Activated naive CD4-positive, alpha-beta T cell treated with anti-CD3 and anti-CD28 coated beads, Interleukin-2, amount 10 ng/mL, durations not matched to agents 7 days and 5 days (primary cell): ENCODE measurements at places on chromosomes 4 and X.
A peak's percentile ranks its signal among the peaks of the same experiment; 100 is the strongest.

DNA sequence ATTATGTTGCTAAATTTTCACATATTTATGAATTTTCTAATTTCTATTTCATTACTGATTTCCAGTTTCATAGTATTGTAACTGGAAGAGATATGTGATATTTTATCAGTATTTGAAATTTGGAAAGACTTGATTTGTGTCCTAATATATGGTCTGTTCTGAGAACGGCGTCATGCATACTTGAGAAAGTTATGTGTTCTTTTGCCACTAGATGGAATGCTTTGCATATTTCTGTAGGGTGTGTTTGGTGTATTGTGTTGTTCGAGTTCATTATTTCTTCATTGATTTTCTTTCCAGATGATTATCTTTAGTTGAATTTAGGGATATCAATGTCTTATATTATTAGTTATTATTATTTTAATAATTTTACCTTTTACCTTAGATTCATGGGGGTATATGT, 110.6 kb upstream of the ITM2A start:
- H3K27me3 ChIP-seq: no peaks in the 10 kb centered on the region
- H3K4me1 ChIP-seq: no peaks in the 10 kb centered on the region
- DNase-seq: no peak

- H3K27ac ChIP-seq: no peak overlapping the region
- no peak for DNase-seq
- no peak overlapping the region for H3K4me3 ChIP-seq
- no peaks in the 10 kb centered on the region for H3K27me3 ChIP-seq
- H3K36me3 ChIP-seq: no peaks in the 10 kb centered on the region
These were observed 43.2 kb upstream of the BMPR1B start for GRCh38 chr4:94714365-94715160.

- H3K27ac ChIP-seq: no peak overlapping the region
- H3K36me3 ChIP-seq: no peaks in the 10 kb centered on the region
- no peaks in the 10 kb centered on the region for H3K27me3 ChIP-seq
- no peak overlapping the region for H3K4me3 ChIP-seq
- peaks cover 31% of the 10 kb centered on the region for H3K4me1 ChIP-seq
- DNase-seq: no peak
These were observed 5.7 kb upstream of the TMEM156 start for GRCh38 chr4:39037941-39038340.

DNA sequence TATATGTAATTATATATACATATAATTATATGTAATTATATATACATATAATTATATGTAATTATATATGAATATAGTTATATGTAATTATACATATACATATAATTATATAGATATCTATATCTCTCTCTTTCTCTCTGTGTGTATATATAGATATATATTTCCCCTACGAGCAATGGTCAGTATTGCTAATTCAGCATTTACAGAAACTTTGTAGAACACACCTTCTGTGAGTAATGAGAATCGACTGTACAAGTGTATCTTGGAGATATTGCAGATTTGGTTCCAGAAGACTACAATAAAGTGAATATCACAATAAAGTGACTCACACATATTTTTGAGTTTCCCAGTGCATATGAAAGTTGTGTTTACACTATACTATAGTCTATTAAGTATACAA, 33.7 kb downstream of the GALNTL6 start:
- H3K4me1 ChIP-seq: no peaks in the 10 kb centered on the region
- no peaks in the 10 kb centered on the region for H3K36me3 ChIP-seq
- DNase-seq: no peak

GRCh38 chrX:153463556-153463955, 6.8 kb downstream of the HAUS7 start:
- peaks cover 17% of the 10 kb centered on the region for H3K36me3 ChIP-seq
- H3K4me3 ChIP-seq: no peak overlapping the region
- H3K27me3 ChIP-seq: no peaks in the 10 kb centered on the region
- no peak overlapping the region for H3K27ac ChIP-seq

DNA sequence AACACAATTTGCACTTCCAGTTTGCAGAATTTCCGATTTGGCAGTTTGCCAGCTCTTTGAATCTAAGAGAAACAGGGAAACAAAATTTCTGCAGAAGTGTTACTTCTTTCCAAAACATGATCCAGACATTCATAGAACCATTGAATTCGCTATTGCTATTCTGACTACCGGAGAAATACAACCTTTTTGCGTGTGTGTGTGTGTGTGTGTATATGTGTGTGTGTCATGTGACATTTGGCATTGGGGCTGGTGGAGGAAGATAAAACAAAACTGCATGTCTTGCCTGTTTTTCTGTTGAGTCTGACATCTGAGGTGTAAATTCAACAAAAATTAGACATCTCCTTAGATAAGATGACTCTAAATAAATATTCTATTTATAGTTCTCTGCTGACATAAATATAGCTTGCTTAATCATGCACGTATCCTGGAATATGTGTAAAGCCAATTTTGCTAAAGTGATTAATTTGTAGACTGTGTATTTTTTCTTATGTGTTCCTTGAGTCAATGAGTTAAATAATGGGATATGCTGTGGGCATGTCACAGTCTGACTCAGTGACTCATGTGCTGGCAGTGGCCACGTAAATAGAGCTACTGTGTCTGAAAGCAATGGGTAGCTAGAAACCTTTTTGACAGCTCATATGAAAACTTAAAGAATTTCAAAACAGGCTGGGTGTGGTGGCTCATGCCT, 98.9 kb downstream of the HPGD start:
- peaks cover 16% of the 10 kb centered on the region for H3K4me1 ChIP-seq
- no peak overlapping the region for H3K4me3 ChIP-seq
- DNase-seq: no peak
- no peaks in the 10 kb centered on the region for H3K27me3 ChIP-seq

DNA sequence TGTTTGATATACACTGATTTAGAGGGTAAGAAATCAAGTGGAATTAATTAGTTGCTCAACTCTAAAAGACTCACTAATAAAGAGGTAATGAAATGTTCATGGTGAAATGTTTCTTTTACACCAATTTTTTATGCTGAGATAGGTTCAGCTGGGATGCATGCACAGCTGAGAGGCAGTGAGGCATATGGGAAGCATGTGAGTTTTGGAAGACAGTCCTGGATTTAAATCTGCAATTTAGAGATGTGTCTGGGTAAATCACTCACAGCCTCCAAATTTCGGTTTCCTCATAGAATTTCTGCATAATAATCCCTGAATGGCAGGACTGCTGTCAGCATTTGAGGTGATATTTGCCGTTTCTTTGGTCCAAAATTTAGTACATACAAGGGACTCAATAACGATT, 48.2 kb upstream of the AADAT start:
- no peak overlapping the region for H3K27ac ChIP-seq
- H3K4me1 ChIP-seq: no peaks in the 10 kb centered on the region
- DNase-seq: no peak
- H3K27me3 ChIP-seq: no peaks in the 10 kb centered on the region

DNA sequence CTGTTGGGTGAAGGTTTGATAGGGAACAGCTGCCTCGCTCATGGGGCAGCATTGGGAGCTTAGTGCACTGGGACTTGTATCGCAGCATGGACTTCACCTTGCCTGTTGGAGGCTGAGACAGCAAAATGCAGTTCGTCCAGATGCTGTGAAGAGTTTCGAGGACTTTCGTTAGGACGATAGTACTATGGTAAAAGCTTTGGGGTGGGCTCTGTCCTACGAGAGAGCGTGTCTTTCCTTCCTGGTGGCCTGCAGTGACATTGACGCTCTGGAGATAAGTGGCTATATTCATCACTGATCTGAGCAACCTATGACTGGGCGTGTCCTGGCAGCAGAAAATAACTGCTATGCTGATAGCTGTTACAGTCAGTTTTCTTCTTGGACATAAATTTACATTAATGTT, 44.8 kb downstream of the ARHGAP10 start:
- H3K4me1 ChIP-seq: no peaks in the 10 kb centered on the region
- peaks cover 8% of the 10 kb centered on the region for H3K27me3 ChIP-seq
- H3K36me3 ChIP-seq: no peaks in the 10 kb centered on the region
- H3K27ac ChIP-seq: no peak overlapping the region
- no peak overlapping the region for H3K4me3 ChIP-seq

DNA sequence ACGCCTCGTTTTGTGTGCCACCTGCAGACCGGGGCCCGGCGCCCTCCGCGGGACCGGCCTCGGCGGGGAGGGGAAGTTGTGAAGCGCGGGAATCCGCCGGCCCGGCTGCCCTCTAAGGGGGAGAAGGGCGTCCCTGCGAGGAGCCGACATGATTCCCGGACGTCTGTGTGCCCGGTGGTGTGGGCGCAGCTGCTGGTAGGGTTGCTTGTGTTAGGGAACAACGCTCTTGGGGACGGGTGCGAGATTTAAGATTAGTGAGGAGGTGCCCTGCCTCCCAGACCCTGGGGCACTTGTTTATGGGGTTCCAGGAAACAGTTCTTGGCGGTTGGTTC, 627 bp downstream of the CDKN2AIP start:
- H3K4me3 ChIP-seq: peak overlapping the region; percentile 100
- H3K27ac ChIP-seq: peak overlapping the region; percentile 100
- no peak for DNase-seq
- H3K36me3 ChIP-seq: peaks cover 45% of the 10 kb centered on the region

GRCh38 chr4:110442309-110442708, 33.6 kb upstream of the ENPEP start:
- DNase-seq: no peak
- H3K36me3 ChIP-seq: no peaks in the 10 kb centered on the region
- no peak overlapping the region for H3K27ac ChIP-seq
- peaks cover 4% of the 10 kb centered on the region for H3K27me3 ChIP-seq
- H3K4me1 ChIP-seq: no peaks in the 10 kb centered on the region

DNA sequence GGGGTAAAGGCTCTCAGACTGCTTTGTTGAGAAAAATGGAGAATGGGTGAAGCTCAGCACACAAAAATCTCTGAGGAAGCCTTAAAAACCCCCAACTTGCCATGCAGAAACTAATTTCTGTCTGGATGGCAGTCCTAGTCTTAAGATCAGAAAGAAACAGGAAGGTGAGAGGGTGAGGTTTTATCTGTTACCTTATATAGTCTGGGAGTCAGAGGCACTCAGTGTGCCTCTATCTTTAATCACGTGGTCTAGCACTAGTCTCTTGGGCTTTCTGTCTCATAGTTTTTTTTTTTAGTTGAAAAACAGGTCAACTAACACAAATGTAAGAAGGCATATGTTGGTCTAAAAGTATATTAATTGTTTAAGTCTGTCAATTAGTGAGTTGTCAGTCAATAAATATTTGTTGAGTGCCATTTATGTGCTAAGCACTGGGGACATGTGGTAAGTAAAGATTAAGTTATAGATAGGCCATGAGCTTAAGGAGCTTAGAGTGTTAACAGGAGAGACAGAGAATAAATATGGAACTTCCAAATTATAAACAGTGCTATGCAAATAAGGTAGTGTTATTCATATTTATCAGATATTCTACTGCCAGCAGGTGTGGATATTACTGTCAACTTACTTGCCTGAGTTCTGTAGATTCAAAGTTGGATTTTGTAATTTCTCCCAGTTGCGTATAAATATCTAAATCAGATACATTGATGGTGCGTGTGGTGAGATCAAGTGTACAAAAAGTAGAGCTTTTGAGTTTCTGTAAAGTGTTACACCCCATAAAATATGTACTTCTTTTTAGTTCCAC, 7.0 kb downstream of the CYBB start:
- H3K27ac ChIP-seq: peak overlapping the region; percentile 76
- peaks cover 26% of the 10 kb centered on the region for H3K4me1 ChIP-seq
- DNase-seq: no peak
- no peaks in the 10 kb centered on the region for H3K36me3 ChIP-seq
- H3K27me3 ChIP-seq: no peaks in the 10 kb centered on the region

GRCh38 chr4:98605216-98605615, 53.2 kb downstream of the TSPAN5 start:
- H3K27ac ChIP-seq: no peak overlapping the region
- H3K27me3 ChIP-seq: no peaks in the 10 kb centered on the region
- H3K4me1 ChIP-seq: peaks cover 53% of the 10 kb centered on the region
- H3K36me3 ChIP-seq: peaks cover 21% of the 10 kb centered on the region
- DNase-seq: no peak

- H3K27ac ChIP-seq: no peak overlapping the region
- DNase-seq: peak; percentile 40
- H3K27me3 ChIP-seq: peaks cover 4% of the 10 kb centered on the region
- H3K36me3 ChIP-seq: no peaks in the 10 kb centered on the region
- H3K4me3 ChIP-seq: no peak overlapping the region
These were observed 130.4 kb upstream of the RADX start for GRCh38 chrX:106481341-106481740.

DNA sequence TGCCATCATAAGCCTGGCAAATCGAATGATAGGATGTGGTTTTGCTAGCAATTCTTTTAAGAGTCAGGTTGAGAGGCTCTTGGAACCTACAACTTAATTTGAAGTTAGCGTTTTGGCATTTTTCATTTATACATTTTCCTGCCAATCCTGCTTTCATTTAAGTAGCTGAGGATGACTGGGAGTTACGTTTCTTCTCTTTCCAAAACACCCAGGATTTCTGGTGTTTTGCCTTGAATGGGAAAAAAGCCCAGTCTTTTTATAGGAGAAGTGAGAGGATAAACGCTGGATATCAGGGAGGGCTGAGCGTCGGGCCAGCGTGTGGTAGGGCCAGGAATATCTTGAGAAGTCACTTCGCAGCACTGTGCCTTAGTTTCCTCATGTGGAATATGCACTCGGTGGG, 174.2 kb upstream of the HAND2 start:
- no peaks in the 10 kb centered on the region for H3K4me1 ChIP-seq
- no peak for DNase-seq
- no peak overlapping the region for H3K4me3 ChIP-seq
- H3K27ac ChIP-seq: no peak overlapping the region
- no peaks in the 10 kb centered on the region for H3K36me3 ChIP-seq

- H3K27ac ChIP-seq: peak overlapping the region; percentile 83
- peak overlapping the region; percentile 78 for H3K4me3 ChIP-seq
- peak; percentile 27 for DNase-seq
- peaks cover 24% of the 10 kb centered on the region for H3K27me3 ChIP-seq
- H3K36me3 ChIP-seq: no peaks in the 10 kb centered on the region
These were observed 9.8 kb upstream of the BCOR start for GRCh38 chrX:40107291-40108161.

GRCh38 chr4:128427832-128428366, 140.3 kb upstream of the PGRMC2 start:
- H3K27me3 ChIP-seq: no peaks in the 10 kb centered on the region
- H3K4me1 ChIP-seq: no peaks in the 10 kb centered on the region
- H3K27ac ChIP-seq: no peak overlapping the region
- H3K36me3 ChIP-seq: no peaks in the 10 kb centered on the region
- DNase-seq: no peak

DNA sequence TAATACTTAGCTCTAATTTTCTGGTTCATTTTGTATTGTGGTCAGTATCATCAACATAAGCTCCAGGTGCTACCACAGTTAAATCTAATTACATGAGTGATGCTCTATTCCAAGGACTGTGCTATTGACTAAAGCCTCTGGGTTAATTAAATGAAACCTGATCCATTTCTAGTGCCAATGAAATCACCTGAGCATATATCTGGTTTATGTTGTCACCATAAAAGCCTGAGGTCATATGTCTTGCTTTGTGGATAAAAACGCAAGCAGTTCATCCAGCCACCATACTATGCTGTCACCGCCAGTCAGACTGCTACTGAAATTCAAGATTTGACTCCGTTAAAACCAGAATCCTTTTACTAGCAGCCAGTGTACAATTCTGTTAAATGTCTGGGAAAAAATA, 64.2 kb upstream of the ZNF518B start:
- no peak for DNase-seq
- H3K4me3 ChIP-seq: no peak overlapping the region
- no peak overlapping the region for H3K27ac ChIP-seq
- no peaks in the 10 kb centered on the region for H3K4me1 ChIP-seq
- H3K36me3 ChIP-seq: no peaks in the 10 kb centered on the region
- peaks cover 5% of the 10 kb centered on the region for H3K27me3 ChIP-seq
